Right cardiac atrium (tissue), 5 donors: ENCODE measurements at places on chromosomes 16 and 17. TPM values are rescaled to one million over a fixed set of nuclear protein-coding genes. Genes with fewer than 3 reads are reported as not detected.

PLCD3 gene
- total RNA-seq = 144 TPM

CUEDC1 gene
- total RNA-seq = 54.7 TPM

DNA sequence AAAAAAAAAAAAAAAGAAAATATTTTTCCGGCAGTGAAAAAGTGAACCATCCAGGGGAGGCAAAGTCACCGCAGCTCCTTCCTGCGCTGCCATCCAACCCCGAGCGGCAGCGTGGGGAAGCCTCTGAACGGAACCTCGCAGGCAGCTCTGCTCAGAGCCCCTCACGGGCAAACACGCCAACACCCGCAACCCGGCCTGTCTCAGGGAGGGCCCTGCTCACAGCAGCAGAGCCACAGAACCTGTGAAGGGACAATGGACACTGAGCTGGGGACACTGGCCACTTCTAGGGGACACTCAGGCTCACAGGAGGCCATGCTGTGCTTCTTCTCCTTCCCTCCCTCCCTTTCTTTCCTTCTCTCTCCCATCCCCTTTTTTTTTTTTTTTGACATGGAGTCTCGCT lies 21.4 kb upstream of the APRT start:
- no peak for DNase-seq

DNA sequence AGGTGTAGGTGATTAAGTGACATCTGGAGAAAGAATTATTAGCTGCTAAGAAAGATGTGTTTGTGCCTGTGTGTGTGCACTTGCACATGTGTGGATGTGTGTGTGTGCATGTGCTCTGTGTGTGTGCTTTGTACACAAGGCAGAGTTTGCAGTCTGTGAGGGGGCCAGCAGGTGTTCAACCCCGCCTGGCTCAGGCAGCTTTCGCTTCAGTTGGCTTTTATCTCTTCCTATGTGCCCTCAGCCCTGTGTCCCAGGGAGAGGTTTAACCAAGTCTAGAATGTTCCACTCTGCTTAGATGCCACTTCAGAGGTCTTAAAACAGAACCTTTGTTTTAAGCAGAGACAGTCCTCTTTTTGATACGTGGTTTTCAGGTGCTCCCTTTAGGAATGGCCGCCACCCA lies 58.8 kb downstream of the CDH13 start:
- no peak for DNase-seq

AURKB gene
- total RNA-seq = not detected

DNA sequence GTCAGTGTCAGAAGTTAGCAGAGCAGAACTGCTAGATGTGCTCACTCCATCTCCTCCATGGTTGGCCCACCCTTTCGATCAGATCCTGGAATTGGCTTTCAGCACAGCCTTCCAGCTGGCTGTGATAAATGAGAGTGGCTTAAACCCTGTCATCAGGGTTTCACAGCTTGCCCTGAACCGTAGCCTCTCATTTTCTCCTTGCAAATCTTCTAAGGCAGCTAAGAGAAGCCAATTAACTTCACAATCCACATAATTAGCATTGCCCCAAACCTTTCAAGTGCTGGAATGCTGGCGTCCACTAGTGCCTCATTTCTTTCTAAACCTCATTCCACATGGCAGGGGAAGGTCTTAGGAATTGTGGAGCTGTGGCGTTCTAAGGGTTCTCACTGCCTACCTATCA lies 21.7 kb downstream of the MILR1 start:
- DNase-seq = no peak

- no peak for DNase-seq
Measured at GRCh38 chr16:6771956-6772355, 560.7 kb upstream of the RBFOX1 start.

- no peak for DNase-seq
Measured at GRCh38 chr17:7897773-7898172, 9.2 kb downstream of the CHD3 start.

GRCh38 chr17:71262586-71262985 lies 858.2 kb upstream of the SOX9 start:
- no peak for DNase-seq

- peak; percentile 73 for DNase-seq
Measured at GRCh38 chr16:70685061-70685937, 554 bp downstream of the MTSS2 start.

GRCh38 chr16:56306690-56307533 lies 115.6 kb downstream of the GNAO1 start:
- DNase-seq = no peak

GRCh38 chr17:57045868-57046704 lies 39.0 kb upstream of the AKAP1 start:
- DNase-seq = peak; percentile 16

CCL16 gene
- not detected for total RNA-seq
